Bronchial epithelial cell (primary cell): ENCODE measurements at places on chromosomes 7 and 10. TPM values are rescaled to one million over a fixed set of nuclear protein-coding genes. Genes with fewer than 3 reads are reported as not detected.

The ITPRID1 gene
- total RNA-seq = not detected in 2 replicates

- no peak for DNase-seq
These were observed 6.0 kb downstream of the LRRC17 start for GRCh38 chr7:102918845-102919244.

DNA sequence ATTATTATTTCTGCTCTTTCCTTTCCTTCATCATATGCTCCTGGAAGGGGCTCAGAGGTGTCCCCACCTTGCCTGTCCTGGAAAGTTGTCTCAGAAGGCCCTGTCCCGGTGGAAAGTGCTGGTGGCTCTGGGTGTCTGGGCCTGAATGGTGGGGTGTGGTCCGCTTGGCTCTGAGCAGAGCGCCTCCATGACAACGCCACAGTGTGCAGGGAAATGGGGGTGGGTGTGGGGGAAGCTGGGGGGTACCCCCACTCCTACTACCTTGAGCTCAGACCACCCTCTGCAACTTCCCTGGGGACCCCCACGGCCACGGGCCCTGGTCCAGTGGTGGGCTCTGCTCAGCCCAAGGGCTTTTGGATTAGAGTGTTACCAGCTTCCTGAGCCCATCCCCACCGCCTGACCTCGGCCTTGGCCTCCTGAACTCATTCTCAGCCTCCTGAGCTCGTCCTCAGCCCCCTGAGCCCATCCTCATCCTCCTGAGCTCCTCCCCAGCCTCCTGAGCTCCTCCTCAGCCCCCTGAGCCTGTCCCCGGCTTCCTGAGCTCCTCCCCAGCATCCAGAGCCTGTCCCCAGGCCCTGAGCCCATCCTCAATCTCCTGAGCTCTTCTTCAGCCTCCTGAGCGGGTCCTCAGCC, 106.4 kb upstream of the FAM20C start:
- no peak for DNase-seq

GRCh38 chr7:70776627-70777101, 355.3 kb upstream of the GALNT17 start:
- DNase-seq = no peak
